Chondrocyte (in vitro differentiated cells): ENCODE measurements at places on chromosomes 1 and 21. TPM values are rescaled to one million over a fixed set of nuclear protein-coding genes. Genes with fewer than 3 reads are reported as not detected.

Gene HSD3B2
- not detected in 3 replicates for total RNA-seq

Gene FNDC5
- 2.6 to 4.6 TPM (median 4.0 TPM) in 3 replicates for total RNA-seq

Gene INSRR
- total RNA-seq, result not detected in 3 replicates

Gene HCRTR1
- 0.21 to 0.45 TPM in 2 of 3 replicates, not detected in the other for total RNA-seq

Gene RCAN3
- total RNA-seq, result 14.5 to 16.2 TPM (median 15.2 TPM) in 3 replicates

Gene ADAM30
- not detected in 3 replicates for total RNA-seq
